ENCODE measurements at places on chromosomes 16 and 17. TPM values are rescaled to one million over a fixed set of nuclear protein-coding genes. Genes with fewer than 3 reads are reported as not detected.

Gene C17orf67
- total RNA-seq, result 18.1 TPM

Gene FSCN2
- 0.44 TPM for total RNA-seq

Gene QRICH2
- 12.1 TPM for total RNA-seq

Gene EPX
- total RNA-seq, result not detected

Gene ARHGAP23
- 33.7 TPM for total RNA-seq

Gene SOX9
- total RNA-seq, result not detected

Gene TMEM100
- total RNA-seq, result 1.7 TPM

Gene PRKCB
- total RNA-seq, result not detected

Gene CRYM
- total RNA-seq, result not detected

Gene NOG
- 0.65 TPM for total RNA-seq

Gene RUNDC3A
- total RNA-seq, result 0.22 TPM

Gene ST3GAL2
- total RNA-seq, result 29.0 TPM

Gene HOXB6
- total RNA-seq, result 0.87 TPM

Gene BORCS6
- total RNA-seq, result 7.8 TPM

Gene EXOC3L1
- total RNA-seq, result 33.8 TPM

Gene ERBB2
- 0.60 TPM for total RNA-seq

Gene CNOT1
- total RNA-seq, result 104 TPM

Gene SEPTIN1
- not detected for total RNA-seq

Gene TMUB2
- 39.9 TPM for total RNA-seq

Gene HSD17B2
- total RNA-seq, result 398 TPM

Gene ABCA3
- total RNA-seq, result 20.3 TPM

Gene ATP2A1
- under 0.01 TPM for total RNA-seq

Gene ABCA9
- total RNA-seq, result 1.8 TPM

All from lung microvascular endothelial cell (primary cell).